ENCODE measurements at places on chromosomes 3 and 15. TPM values are rescaled to one million over a fixed set of nuclear protein-coding genes. Genes with fewer than 3 reads are reported as not detected.

The CFAP100 gene
- polyA plus RNA-seq = not detected

GRCh38 chr3:122835590-122835989, 40.7 kb downstream of the SLC49A4 start:
- no peak for DNase-seq
- H3K4me1 ChIP-seq = no peaks in the 10 kb centered on the region
- H3K27ac ChIP-seq = no peak overlapping the region
- H3K27me3 ChIP-seq = no peaks in the 10 kb centered on the region
- H3K4me3 ChIP-seq = no peak overlapping the region

GRCh38 chr15:65722191-65722590, 69.9 kb downstream of the DENND4A start:
- DNase-seq = no peak
- no peaks in the 10 kb centered on the region for H3K27me3 ChIP-seq
- no peaks in the 10 kb centered on the region for H3K4me1 ChIP-seq
- no peak overlapping the region for H3K4me3 ChIP-seq
- peaks cover 11% of the 10 kb centered on the region for H3K36me3 ChIP-seq

The CRABP1 gene
- polyA plus RNA-seq = not detected

Measured in pancreas (tissue), 10 donors.